ENCODE measurements at places on chromosomes 1 and 21.

DNA sequence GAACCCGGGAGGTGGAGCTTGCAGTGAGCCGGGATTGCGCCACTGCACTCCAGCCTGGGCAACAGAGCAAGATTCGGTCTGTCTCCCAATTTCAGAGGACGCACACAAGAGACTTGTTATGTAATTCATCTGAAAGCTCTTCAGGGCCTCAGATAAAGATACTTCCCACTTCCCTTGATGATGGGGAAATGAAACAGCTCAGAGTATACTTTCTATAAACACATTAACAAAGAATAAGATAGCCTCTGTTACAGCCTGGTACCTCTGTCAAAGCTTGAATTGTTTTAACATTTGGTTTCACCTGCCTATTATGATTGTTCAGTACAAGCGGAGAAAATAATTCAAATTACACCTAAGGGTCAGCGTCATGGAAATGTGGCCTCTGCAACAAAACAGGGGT is 622.9 kb upstream of the ADGRL4 start:
- DNase-seq: no peak

- DNase-seq: no peak
Observed at GRCh38 chr1:244391761-244392160, 59.9 kb downstream of the ADSS2 start.

GRCh38 chr1:174623324-174624035 is 175.7 kb downstream of the GPR52 start:
- no peak for DNase-seq

GRCh38 chr1:243842978-243843511 is 7.0 kb downstream of the AKT3 start:
- DNase-seq: no peak

DNA sequence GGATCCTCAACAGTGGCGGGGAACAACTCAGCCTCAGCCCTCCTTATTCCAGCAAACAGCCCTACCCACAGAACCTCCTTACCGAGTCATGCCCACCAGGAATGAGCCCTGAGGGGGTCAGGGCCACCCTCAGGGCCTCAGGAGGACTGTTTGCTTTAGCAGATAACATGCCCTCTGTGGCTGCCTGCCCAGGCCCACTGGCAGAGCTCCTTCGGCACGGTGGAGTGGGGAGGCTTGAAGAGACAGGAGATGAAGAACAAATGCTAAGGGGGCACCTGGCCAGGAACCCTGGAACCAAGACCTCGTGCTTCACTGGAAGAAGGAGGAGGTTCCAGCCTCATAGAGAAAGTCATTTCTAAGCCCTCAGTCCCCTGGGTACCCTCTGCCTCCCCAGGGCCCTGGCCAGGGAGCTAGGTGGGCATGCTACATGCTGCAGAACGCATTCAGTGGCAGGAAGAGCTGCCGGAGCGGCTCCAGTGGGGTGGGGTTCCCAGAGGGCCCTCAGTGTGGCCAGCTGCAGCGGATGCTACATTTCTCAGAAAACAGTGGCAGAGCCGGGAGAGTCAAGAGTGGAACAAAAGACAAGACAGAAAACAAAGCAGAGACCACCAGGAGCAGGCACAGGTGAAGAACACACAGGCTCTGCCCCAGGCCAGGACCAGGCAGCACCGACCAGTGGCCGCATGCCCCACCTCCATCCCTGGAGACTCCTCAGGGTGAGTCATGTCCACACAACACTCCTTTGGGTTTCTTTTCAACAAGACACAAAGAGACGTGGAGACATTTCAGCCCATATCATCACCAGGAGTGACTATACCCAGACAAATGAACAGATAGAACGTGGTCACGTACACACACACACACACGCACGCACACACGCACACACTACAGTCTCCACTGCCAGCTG is 39.8 kb downstream of the RIMS3 start:
- no peak for DNase-seq

DNA sequence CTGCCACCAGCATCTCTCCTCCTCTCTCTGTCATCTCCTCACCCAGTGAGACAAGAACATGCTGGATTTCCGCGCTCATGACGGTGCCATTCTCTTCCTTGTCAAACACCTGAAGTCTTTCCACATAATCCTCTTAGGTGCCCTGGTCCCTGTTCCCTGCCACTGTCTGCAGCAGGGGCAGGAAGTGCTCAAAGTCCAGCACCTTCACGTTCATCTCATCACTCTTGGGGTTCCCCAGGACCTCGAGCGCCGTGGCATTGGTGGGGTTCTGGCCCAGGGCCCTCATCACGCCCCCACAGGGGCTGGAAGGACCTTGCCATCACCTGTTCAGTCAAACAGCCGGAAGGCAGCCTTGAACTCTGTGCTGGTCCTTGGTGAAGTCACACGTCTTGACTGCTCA is 9.1 kb upstream of the AGPAT3 start:
- DNase-seq: no peak

DNA sequence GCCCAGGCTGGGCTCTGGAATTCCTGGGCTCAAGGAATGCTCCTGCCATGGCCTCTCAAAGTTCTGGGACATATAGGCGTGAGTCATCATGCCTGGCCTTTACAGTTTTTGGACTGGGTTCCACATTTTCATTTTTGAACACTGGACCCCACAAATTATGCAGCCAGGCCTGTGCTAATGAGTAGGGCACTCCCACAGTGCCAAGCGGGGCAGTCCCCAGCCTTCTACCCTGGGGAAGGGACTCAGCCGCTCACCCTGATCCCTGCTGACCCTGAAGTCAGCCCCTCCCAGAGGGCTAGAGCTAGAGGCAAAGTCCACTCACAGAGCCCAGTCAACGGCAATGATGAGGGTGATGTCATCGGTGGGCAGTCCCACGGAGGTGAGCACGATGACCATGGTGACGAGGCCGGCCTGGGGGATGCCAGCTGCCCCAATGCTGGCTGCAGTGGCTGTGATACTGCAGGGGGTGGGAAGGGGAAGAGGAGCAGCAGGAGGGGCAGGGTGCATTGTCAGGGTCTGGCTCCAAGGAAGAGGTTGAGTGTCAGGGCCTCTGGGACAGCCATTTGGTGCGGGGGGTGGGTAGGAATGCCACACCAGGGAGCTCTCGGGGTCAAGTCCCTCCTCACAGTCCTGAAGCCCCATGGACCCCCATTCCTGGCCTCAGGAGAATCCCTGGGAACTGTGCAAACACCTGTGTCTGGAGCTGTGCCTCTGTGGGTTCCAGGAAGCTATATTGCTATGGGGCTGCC is 27.6 kb downstream of the PODN start:
- DNase-seq: no peak

DNA sequence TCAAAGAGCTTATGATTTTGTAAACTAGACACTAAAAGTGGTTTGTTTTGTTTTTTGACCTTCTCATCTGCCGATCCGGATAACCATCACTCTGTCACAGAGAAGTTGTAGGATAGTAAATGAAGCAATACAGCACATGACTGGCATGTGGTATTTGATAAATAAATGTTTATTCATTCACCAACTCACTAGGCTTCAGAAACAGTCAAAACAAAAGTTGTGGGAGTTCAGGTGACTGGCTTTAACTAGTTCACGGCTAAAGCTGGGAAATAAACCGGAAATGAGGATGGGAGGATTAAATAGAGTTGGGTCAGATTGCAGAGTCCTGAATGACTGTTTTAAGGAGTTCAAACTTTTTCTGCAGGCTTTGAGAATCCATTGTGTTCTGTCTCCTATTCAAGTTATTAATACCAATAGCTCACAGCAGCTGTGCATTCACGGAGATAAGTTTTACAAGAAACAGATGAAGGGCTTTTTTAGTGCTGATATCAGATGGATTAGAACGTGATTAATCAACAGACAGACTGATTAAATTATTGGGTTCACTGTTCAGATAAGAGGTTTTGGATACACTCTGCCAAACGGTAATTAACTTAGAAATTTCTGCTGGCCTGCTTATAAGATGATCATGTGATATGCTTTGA is 463.3 kb downstream of the DPYD start:
- DNase-seq: no peak

GRCh38 chr1:71603044-71603776 is 522.4 kb upstream of the ZRANB2 start:
- no peak for DNase-seq
